ENCODE measurements at places on chromosomes 7 and 10. TPM values are rescaled to one million over a fixed set of nuclear protein-coding genes. Genes with fewer than 3 reads are reported as not detected.

The WDR37 gene
- total RNA-seq = 12.5 TPM

The LRRC4 gene
- total RNA-seq = 1.0 TPM

The C7orf57 gene
- total RNA-seq = not detected

The FAM171A1 gene
- total RNA-seq = 11.0 TPM

The CPVL gene
- 25.1 TPM for total RNA-seq

The ANKRD61 gene
- not detected for total RNA-seq

The HMX3 gene
- not detected for total RNA-seq

The GJD4 gene
- total RNA-seq = 2.1 TPM

The DRGX gene
- not detected for total RNA-seq

The PAOX gene
- total RNA-seq = 7.3 TPM

The CNOT4 gene
- 16.2 TPM for total RNA-seq

The TMEM139 gene
- 1.0 TPM for total RNA-seq

The CLIP2 gene
- 21.9 TPM for total RNA-seq

The TCAF2 gene
- 2.1 TPM for total RNA-seq

The ACTR3C gene
- total RNA-seq = 1.6 TPM

The IKZF1 gene
- total RNA-seq = 2.1 TPM

The STEAP1 gene
- total RNA-seq = 5.7 TPM

The ST8SIA6 gene
- total RNA-seq = 0.52 TPM

The TAF3 gene
- 2.1 TPM for total RNA-seq

The AIFM2 gene
- 2.6 TPM for total RNA-seq

The ADK gene
- 28.2 TPM for total RNA-seq

The OPALIN gene
- total RNA-seq = not detected

The PARD3 gene
- 88.7 TPM for total RNA-seq

The GARIN1A gene
- 0.52 TPM for total RNA-seq

The MOGAT3 gene
- total RNA-seq = not detected

The RBM20 gene
- total RNA-seq = 6.3 TPM
